Stimulated activated CD8-positive, alpha-beta memory T cell treated with anti-CD3 and anti-CD28 coated beads, Interleukin-4, amount 100 ng/mL, for 1 hour (primary cell): ENCODE measurements at places on chromosomes 1 and 21.

DNA sequence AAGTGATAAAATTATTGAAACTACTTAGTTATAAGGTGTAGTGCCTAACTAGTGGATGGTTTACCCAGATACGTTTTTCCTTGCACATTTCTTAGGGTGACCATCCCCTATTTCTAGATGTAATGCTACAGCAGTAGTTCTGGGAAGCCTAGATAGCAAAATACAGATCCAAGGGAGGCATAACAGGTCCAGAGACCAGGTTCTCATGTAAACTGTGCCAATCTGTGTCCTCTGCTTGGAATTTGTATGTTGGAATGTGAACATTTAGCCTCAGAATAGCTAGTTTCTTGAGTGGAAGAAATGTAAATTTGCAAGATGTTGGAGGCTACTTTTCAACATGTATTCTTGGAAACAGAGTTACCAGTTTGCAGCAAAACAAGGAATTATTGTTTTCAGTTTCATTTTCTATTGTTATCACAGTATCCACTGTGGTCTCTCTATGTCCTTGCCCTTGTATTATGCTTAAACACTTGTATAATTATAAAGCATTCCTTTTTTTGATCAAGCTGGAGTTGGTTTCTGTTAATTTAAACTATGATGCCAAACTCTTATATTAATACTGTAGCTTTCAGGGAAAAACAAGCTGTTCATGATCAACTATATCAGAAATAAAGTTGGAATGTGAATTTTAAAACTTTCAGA, 102.0 kb upstream of the BRINP3 start:
- no peak for DNase-seq

DNA sequence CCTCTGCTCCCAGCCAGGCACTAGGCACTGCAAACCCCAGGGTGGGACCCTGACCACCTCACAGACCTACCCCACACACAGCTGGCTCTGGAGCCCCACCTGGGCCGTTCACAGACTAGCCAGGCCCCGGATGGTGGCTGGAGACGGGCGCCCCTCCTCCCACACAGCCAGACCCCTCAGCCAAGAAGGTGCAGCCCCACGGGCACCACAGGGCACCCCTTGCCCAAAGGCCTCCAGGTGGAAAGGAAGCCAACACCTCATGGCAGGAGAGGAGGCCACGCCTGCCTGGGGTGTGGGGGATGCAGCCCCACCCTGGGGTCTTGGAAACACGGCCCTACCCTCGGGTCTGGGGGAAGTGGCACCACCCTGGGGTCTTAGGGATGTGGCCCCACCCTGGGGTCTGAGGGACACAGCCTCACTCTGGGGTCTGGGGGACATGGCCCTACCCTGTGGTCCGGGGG, 44.6 kb downstream of the WNT9A start:
- no peak for DNase-seq

DNA sequence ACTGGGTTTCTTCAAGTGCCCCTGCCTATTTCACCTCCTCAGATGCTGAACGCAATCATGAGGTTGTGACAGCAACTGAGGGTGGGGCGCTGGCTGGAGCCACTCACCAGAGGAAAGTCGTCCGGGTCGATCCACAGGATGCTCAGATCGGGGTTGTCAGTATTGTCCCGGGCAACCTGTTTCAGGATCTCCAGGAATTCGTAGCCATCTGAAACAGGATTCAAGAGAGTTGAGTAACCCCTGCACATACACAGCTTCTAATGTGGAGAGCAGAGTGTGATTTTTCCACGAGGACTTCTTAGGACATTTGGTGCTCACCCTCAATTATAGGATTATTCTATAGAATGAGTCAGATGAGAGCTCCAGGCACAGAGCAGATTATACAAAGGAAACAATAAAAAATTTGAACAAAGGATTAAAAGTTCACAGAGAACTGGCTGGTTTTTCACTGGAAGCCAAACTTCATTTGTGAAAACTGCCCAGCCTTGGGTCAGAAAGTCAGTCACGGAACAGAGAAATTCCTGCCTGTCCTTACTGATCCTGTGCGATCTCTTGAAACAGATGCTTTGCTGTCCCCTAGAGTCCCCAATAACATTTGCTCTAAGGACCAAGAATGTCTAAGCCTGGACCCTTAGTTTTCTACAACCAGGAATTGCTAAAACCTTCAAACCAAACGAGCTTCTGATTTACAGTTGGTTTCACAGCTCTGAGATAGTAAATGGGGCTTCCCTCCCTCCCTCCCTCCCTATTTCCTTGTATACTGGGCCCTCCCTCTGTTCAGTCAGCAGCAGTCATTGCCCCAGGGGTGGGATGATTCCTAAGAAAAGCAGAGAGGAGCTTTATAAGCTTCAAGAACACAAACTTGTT, 63.2 kb downstream of the CASQ2 start:
- DNase-seq: no peak

DNA sequence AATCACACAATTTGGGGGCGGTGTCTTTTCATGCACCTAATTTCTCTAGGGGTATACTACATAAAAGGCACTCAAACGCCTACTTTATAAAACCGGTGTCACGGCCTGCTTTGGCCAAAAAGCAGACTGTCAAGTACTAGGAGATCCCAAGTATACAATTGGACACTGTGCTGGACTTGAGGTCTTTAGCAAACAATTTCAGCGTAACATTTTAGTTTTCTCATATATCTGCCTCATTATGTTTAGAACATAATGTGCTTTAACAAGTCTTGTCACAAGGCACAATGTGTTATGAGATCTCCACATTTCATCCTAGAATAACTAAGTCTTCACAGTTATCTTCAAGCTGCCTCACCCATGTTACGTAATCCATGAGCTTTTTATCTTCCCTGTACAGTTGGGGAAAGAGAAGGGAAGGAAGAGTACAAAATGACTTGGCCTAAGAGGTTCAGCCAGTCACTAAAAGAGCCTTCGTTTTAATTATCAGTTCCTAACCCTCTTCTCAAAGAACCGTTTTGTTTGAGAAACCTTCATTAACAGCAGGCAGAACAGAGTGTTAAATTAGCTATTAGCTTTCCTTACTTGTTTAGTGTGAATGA, 1.7 kb downstream of the SSX2IP start:
- no peak for DNase-seq

- peak; percentile 46 for DNase-seq
These were observed at the start of gene H6PD for GRCh38 chr1:9234223-9235095. H6PD (plus strand) TSS chr1:9234774; CDS start chr1:9244935, 10,161 bp downstream.
